Right atrium auricular region (tissue), 2 donors: ENCODE measurements at places on chromosomes 2 and 18. TPM values are rescaled to one million over a fixed set of nuclear protein-coding genes. Genes with fewer than 3 reads are reported as not detected.

SERPINB13 gene
- not detected for total RNA-seq

FOXD4L1 gene
- not detected for total RNA-seq

- DNase-seq, result no peak
Observed at GRCh38 chr2:36570416-36570815, 27.6 kb downstream of the FEZ2 start.

ATOH8 gene
- 116 TPM for total RNA-seq

DNA sequence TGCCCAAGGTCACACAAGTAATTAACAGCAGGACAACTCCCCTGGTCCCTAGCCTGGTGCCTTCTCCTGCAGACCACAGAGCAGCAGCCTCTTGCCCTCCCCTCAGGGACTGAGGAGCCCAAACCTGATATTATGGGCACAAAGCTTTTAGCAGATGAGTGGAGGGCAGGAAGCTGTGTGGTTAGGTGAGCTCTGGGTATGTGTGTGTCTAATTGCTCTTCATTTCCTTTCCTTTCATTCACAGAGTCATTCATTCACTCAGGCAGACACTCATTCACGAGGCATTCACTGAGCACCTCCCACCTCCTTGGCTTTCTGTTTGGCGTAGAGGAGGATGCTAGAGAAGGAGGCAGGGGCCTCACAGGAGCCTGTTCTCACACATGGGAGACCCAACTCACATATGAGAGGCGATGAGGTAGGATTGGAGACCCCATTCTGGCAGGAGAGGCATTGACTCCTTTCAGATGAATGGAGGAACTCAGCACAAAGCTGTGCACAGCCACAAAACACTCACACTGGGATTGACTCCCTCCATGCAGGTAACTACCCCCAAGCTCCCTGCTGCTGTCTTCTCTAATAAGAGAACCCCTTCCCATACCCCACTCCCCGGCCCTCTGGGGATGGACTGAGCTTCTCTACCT lies 306.8 kb upstream of the SKOR2 start:
- no peak for DNase-seq

GRCh38 chr2:8525582-8526402 lies 156.1 kb upstream of the ID2 start:
- peak; percentile 69 for DNase-seq

- peak; percentile 91 for DNase-seq
Observed at GRCh38 chr2:1591978-1592907, 152.1 kb downstream of the PXDN start.

CHST9 gene
- total RNA-seq, result 0.90 TPM

ARHGEF33 gene
- total RNA-seq, result 1.0 TPM

C2orf80 gene
- not detected for total RNA-seq

SERPINB12 gene
- total RNA-seq, result not detected

GRCh38 chr2:85750587-85751575 lies 2.9 kb upstream of the ATOH8 start:
- DNase-seq, result peak; percentile 87

ABCG5 gene
- total RNA-seq, result not detected

GRCh38 chr2:111239107-111239506 lies 118.4 kb downstream of the BCL2L11 start:
- no peak for DNase-seq

DNA sequence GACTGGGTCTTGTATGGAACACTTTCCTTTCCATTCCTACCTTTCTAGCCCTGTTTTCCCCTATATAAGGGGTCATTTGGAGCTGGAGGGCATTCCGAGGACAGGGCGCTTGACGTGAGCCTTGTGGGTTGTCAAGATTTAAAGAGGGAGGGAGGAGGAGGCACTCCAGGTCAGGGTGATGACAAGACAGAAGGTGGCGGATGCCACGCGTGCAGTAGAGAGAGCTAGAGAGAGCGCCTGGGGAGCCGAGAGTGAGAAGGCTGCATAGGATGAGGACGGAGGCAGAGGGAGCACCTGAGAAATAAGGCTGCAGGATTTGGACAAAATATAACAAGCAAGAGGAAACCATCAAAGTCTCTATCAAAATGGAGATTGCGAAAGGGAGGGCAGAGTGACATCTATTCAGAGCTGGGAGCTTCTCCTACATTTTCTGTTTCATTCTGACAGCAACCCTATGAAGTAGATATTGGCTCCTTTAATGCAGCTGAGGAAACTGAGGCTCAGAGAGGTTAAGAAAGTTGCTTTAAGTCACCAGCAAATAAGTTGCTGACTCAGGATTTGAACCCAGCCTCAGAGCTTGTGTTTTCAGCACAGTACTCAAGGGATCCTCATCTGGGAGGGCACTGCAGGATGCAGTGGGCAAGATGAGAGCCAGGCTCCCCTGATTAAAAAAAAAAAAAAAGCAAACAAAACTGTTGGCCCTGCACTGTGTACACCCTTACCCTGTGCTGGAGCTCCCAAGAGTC lies 124.2 kb downstream of the MRO start:
- DNase-seq, result no peak

DNA sequence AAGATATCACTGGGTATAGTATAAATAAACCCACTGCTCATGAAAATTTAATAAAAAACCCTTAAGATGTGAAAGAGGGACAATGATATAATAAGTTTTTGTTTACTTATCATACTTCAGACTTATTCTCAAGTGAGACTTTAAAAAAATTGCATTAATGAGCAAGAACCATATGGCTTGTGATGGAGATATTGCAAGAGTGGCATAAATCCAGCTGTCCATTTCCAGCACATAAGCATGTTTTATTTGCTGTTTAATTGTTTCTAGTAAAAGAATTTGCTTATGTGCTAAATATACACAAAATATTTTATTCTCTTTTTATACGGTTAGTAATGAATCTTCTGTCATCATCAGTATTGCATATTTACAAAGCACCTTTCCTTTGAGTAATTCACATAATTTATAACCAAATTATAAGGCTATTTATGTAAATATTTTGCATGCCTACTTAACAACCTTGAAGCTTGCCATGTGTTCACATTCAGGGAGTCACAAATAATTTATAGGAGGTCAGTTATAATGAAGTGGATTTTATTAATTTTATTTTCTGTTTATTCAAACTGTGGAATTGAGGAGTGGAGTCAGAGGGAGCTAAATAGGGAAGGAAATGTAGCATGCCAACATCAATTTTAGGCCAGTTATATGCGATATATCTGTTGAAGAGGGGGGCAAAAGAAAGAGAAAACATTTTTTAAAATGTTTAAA lies 318.5 kb upstream of the CWC22 start:
- DNase-seq, result no peak

CCNT2 gene
- total RNA-seq, result 12.5 TPM

GRCh38 chr18:55395799-55396198 lies 192.2 kb downstream of the TCF4 start:
- no peak for DNase-seq

- DNase-seq, result no peak
Observed at GRCh38 chr2:149561309-149561926, 26.2 kb downstream of the MMADHC start.

- DNase-seq, result no peak
Observed at GRCh38 chr18:11002796-11003195, 146.6 kb downstream of the PIEZO2 start.

- no peak for DNase-seq
Observed at GRCh38 chr18:32831781-32832180, 59.0 kb upstream of the KLHL14 start.

DNA sequence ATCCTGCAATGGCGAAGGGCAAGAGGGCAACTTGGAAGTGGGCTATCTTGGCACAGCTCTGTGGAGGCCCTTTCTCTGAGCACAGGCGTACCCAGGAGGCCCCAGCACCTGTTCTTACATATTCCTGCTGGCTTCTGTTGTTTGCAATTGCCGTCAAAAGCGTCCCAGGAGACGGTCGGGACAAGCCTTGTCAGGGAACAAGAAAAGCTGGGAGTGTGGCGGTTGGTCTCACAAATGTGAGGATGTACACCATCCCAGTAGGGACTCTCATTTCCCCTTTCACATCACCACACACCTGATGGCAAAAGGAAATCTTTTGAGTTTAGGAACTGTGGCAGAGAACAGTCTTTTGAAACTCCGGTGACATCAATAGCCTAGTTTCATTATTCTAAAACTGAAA lies 94.7 kb upstream of the EFEMP1 start:
- no peak for DNase-seq

LRATD1 gene
- total RNA-seq, result 3.1 TPM

- DNase-seq, result no peak
Observed at GRCh38 chr2:129165006-129165405, 814.5 kb upstream of the RAB6C start.

ABCG8 gene
- total RNA-seq, result not detected

TRIM43 gene
- not detected for total RNA-seq

DNA sequence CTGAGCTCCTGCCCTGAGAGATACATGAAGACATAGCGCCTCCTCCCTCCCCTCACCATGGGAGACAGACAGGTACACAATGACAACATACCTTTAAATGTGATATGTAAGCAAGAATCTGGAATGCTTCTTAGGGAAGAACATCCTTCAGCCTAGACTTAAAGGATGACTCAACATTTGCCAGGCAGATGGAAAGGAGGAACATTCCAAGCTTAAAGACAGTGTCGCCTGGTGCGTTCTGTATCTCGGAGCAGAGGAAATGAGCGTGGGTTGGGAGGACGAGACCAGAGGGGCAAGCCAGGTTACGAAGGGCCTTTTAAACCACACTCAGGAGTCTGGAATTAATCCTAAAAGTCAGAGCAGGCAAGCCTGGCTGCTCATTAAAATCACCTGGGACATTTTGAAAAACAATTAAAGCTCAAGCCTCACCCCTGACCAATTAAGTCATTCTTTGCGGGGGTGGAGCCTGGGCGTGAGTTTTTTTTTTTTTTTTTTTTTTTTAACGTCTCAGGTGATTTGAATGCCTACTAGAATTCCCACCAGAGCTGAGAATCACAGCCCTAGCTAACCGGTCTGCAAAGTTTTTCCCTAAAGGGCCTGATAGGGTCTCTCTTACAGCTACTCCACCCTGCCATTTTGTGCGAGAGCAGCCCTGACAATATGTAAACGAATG lies 131.2 kb upstream of the SEC11C start:
- DNase-seq, result no peak
